Endothelial cell of umbilical vein (primary cell): ENCODE measurements at places on chromosomes 12 and 14. TPM values are rescaled to one million over a fixed set of nuclear protein-coding genes. Genes with fewer than 3 reads are reported as not detected.
A peak's percentile ranks its signal among the peaks of the same experiment; 100 is the strongest.

- no peak overlapping the region for H3K27ac ChIP-seq
- no peaks in the 10 kb centered on the region for H3K4me1 ChIP-seq
- H3K4me3 ChIP-seq, result no peak overlapping the region
- H3K36me3 ChIP-seq, result no peaks in the 10 kb centered on the region
These were observed 79.5 kb downstream of the PIK3C2G start for GRCh38 chr12:18340786-18341185.

DNA sequence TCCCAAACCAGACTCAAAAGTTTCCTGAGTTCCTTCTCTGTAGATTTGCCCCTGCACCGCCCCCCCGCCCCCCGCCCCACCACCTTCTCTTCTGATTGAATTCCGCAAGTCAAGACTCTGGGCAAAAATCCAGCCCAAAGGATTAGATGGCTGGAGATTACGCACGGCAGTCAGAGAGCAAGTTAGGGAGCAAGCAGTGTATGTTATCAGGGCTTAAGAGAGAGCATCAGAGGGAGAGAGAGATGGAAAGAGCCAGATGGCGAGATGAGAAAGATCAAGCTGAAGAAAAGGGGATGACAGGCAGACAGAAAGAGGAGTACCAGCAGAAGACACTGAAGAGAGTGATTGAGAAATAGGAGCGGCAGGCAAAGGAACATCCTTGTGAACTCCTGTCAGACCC is 13.9 kb upstream of the ANKRD33 start:
- no peaks in the 10 kb centered on the region for H3K27me3 ChIP-seq
- no peaks in the 10 kb centered on the region for H3K36me3 ChIP-seq
- no peak for DNase-seq
- peaks cover 2% of the 10 kb centered on the region for H3K4me1 ChIP-seq

GRCh38 chr14:46344327-46344937 is 307.1 kb downstream of the RPL10L start:
- no peak overlapping the region for H3K27ac ChIP-seq
- no peaks in the 10 kb centered on the region for H3K36me3 ChIP-seq
- DNase-seq, result peak; percentile 60
- no peaks in the 10 kb centered on the region for H3K27me3 ChIP-seq
- no peak overlapping the region for H3K4me3 ChIP-seq
- H3K4me1 ChIP-seq, result no peaks in the 10 kb centered on the region

DNA sequence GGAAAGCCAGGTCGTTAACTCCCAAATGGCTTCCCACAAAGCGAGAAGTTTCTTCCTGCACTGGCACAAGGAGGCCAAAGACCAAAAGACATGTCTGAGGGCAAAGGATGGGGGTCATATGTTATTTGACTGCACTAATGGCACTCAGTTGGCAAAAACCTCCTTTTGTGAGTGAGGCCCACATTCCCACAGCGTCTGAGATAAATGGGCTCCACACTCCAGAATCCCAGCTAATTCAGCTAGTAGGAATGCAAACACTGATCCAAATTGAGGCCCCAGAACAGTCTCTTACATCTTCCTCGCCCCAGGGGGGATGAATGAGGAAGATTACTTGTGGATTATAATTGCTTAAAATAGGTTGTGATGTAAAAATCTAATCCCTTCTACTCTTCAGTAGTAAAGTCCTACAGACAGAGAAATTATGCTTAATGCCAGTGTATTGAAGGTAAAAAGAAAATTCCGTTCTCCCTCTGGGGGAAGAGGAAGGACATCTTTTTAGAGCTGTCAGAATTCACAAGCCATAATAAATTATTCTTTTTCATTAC is 86.4 kb upstream of the PIWIL1 start:
- DNase-seq, result no peak
- H3K4me3 ChIP-seq, result no peak overlapping the region
- no peaks in the 10 kb centered on the region for H3K36me3 ChIP-seq
- H3K27me3 ChIP-seq, result no peaks in the 10 kb centered on the region
- H3K27ac ChIP-seq, result no peak overlapping the region

GRCh38 chr12:131597333-131597732 is 113.6 kb upstream of the SFSWAP start:
- DNase-seq, result no peak
- no peak overlapping the region for H3K27ac ChIP-seq
- no peak overlapping the region for H3K4me3 ChIP-seq
- no peaks in the 10 kb centered on the region for H3K27me3 ChIP-seq
- no peaks in the 10 kb centered on the region for H3K36me3 ChIP-seq
- no peaks in the 10 kb centered on the region for H3K4me1 ChIP-seq

DNA sequence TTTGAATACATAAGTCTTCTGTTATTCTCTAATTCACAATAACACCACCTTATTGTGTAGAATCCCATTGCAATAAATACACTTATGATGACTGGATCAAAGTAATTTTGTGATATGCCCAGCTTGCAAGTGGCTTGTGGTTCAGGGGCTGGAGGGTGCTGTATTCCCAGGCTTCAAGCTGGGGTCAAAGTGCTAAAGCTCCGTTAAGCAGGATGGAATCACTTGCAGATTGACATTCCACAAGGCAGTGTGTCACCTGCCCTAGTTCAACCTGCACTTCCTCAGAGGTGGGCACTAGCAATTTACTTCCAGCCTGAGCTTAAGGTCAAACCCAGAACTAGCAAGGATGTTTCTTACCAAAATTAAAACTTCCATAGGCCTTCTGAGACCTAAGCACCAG is 166.6 kb downstream of the SSPN start:
- H3K4me3 ChIP-seq, result no peak overlapping the region
- H3K4me1 ChIP-seq, result no peaks in the 10 kb centered on the region
- H3K36me3 ChIP-seq, result no peaks in the 10 kb centered on the region
- no peak for DNase-seq

DNA sequence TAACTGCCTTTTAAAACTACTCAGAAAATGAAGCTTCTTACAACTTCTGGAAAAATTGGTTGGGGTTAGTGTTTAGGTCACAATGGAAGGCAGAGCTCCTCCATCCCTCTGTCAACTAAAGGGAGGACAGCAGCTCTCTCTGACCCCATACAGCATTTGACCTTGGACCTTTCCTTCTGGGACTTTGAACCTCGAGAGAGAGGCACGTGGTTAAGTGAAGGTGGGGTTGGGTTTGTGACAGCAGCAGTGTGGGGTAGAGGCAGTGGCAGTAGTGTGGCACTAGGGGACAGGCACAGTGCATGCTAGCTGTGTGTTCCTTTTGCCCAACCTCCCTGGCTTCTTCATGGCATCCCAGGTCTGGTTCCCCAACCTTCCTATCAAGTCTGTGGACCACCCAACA is 9.4 kb upstream of the C12orf75 start:
- no peak for DNase-seq
- no peaks in the 10 kb centered on the region for H3K36me3 ChIP-seq
- no peak overlapping the region for H3K4me3 ChIP-seq
- no peaks in the 10 kb centered on the region for H3K27me3 ChIP-seq
- no peak overlapping the region for H3K27ac ChIP-seq
- H3K4me1 ChIP-seq, result peaks cover 7% of the 10 kb centered on the region

- H3K4me1 ChIP-seq, result no peaks in the 10 kb centered on the region
- H3K36me3 ChIP-seq, result no peaks in the 10 kb centered on the region
- no peak for DNase-seq
- H3K4me3 ChIP-seq, result no peak overlapping the region
- no peak overlapping the region for H3K27ac ChIP-seq
- no peaks in the 10 kb centered on the region for H3K27me3 ChIP-seq
These were observed 69.8 kb upstream of the IFNG-AS1 start for GRCh38 chr12:67919406-67919805.

The RAN gene
- 1,205 and 1,212 TPM in 2 replicates for total RNA-seq

The CDKL1 gene
- total RNA-seq, result 9.7 and 14.2 TPM in 2 replicates

The IL23A gene
- not detected in 2 replicates for total RNA-seq

The ARID2 gene
- total RNA-seq, result 26.7 and 28.9 TPM in 2 replicates
